Fibroblast of skin of left quadriceps (primary cell): ENCODE measurements at places on chromosomes 12 and 14.

- DNase-seq: no peak
These were observed 784.2 kb downstream of the SLC6A15 start for GRCh38 chr12:84128117-84128991.

DNA sequence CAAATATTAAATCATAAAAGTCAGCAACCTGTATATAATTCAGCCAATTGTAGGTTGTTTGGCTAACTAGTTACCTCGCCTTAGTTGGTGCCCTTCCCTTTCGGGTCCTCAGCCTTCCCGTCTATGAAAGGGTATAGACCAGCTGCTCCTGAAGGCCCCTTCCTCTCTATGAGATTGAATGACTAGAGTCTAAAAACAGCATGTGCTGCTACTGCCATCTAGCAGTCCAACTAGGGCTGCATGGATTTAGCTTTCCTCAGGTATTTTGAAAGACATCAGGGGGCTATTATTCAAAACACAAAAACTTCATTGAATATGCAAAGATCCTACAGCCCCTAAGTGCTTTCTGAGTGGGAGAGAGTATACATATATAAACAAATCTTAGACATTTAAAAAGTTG is 37.0 kb upstream of the TMEM263 start:
- no peak for DNase-seq

DNA sequence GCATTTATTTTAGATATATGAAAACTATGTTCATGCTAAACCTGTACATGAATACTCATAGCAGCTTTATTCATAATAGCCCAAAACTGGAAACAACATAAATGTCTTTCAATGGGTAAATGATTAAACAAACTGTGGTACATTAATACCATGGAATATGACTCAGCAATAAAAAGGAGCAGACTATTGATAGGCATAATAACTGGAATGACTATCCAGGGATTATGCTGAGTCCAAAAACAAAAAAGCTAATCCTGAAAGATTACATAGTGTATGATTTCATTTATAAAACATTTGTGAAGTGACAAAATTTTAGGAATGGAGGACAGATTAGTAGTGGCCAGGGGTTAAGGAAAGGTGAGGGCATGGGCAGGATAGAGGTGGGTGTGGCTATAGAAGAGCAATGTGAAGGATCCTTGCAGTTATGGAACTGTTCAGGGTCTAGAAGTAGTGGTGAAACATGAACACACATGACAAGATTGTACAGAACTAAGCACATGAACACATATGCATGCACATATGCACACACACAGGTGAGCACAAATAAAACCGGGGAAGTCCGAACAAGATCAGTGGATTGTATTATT is 61.1 kb upstream of the CDKN3 start:
- no peak for DNase-seq

GRCh38 chr12:62839869-62840660 is 94.9 kb downstream of the PPM1H start:
- DNase-seq: no peak

GRCh38 chr14:74599946-74600345 is 12.1 kb downstream of the LTBP2 start:
- no peak for DNase-seq

DNA sequence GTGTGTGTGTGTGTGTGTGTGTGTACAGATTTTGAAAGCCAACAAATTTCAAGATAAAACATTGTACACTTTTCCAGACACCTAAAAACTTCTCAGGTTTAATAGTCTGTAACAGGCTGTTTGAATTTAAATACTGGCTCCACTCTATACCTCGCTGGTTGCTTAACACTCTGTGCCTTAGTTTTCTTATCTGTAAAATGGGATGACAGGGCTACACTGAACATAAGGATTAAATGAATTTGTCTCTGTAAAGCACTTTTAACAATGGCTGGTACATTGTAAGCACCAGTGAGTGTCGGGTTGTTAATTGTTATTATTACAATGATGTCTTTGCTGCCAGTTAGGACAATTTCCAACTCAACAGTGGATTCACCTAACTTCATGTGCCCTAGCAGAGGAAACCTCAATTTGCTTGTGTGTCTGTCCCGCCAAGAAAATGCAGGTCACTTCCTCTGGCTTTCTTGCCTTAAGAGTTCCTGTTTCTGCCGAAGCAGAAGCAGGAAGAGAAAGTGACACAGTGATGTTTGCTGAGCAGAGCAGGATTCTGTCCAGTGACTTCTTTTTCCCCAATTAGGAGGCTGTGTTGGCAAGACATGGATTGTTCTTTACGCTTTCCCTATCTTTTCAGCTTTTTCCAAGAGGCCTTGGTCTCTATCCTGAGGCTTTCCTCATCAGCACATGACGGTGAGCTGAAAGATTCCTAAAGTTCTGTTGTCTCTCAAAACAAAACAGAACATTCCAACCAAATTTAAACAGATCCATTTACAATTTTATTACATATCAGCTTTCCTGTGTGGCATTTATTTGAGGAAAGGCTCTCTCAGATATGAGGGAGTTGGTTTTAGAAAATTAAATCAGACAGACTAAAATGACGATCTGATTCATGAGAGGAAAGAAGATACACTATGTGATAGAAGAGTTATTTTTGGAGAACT is 154.1 kb upstream of the ATP2B1 start:
- no peak for DNase-seq

DNA sequence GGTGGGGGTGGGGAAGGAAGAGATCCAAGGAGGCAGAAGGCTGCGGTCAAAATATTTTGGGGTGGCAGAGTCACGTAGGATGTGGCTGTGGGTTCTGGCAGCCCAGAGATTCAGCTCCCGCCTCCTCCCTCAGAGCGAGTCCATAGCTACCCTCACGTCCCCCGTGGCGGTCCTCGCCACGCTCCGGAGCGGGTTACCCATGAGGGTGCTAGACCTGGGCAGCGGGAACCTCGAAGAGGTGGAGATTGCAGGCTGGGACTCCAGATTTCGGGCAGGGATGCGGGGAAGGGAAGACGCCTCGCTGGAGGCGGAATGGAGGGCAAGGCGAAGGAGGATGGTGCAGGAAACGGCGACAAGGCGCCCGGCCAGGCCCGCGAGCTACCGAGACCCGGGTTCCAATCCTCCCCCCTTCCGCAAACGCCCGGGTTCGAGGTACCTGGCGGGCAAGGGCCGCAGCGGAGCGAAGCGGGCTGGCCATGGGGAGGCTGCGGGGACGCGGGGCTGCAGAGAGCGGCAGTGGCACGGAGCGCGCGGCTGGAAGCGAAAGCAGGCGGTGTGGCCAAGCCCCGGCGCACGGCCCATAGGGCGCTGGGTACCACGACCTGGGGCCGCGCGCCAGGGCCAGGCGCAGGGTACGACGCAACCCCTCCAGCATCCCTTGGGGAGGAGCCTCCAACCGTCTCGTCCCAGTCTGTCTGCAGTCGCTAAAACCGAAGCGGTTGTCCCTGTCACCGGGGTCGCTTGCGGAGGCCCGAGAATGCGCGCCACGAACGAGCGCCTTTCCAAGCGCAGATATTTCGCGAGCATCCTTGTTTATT is 46.2 kb downstream of the BCAT1 start:
- no peak for DNase-seq

DNA sequence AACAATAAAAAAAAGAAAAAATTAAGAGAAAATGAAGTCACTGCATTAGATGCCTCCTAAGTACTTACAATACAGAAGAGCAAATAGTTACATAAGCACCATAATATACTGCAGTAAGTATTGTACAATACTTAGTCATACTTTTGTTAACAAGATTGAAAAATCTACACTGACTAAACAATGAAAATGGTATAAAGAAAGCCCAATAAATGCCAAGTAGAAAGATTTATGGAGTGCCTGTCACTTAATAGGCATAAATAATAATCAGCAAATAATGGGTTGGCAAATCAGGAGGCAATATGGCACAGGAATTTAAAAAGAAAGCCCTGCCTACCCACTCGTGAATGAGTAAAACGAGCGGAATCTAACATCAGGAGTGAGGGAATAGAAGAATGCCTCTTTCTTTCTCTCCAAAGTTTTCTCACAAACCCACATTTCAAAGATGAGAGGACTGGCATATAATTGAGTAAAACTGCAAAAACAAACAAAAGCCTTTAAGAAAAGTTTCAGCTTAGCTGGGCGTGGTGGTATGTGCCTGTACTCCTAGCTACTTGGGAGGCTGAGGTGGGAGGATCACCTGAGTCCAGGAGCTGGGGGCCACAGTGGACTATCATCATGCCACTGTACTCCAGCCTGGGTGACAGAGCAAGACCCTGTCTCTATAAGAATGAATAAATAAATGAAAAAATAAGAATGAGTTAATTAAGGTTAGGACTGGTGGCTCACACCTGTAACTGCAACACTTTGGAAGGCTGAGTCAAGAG is 36.1 kb downstream of the CRY1 start:
- DNase-seq: no peak

DNA sequence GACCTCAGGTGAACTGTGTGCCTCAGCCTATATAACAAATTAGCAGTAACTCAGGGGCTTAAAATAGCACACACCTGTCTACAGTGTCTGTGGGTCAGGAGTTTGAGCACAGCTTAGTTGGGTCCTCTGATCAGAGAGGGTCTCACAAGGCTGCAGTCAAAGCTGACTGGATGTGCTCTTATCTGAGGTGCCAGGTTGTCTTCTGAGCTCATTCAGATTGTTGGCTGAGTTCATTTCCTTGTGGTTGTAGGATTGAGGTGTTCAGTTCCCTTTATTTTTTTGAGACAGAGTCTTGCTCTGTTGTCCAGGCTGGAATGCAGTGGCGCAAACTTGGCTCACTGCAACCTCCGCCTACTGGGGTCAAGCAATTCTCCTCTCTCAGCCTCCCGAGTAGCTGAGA is 164.7 kb downstream of the ADCK1 start:
- no peak for DNase-seq

DNA sequence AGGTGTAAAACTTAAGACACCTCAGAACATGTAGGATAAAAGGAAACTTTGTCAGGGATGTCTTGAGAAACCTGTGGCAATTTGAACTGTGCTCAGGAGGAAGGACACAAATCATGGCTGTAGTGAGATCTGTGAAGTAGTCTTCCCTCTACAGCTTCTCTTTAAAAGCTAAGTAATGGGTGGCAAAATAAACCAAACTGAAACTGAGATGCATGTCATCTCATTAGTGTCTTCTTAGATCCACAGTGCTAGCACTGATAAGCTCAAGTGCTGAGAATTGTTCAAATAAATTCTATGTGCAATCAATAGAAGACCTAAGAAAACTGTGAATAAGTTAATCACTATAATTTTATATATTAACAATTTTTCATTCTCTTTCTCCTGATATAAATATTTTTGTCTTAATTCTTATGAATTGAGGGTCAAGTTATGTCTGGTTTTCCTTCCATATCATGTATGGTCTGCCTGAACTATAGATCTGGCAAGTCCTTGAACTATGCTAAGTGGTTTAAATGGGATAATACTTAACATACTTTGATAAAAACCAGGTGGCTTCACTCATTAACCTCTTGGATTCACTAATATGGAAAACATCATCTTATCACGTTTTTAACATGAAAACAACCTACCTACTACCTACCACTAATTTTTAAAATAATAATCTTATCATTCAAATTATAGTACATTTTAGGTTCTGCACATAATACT is 27.2 kb downstream of the SYT1 start:
- DNase-seq: no peak

- DNase-seq: no peak
These were observed 18.7 kb upstream of the OXA1L start for GRCh38 chr14:22747769-22748168.

- no peak for DNase-seq
These were observed 20.6 kb upstream of the SNRPF start for GRCh38 chr12:95838125-95838524.

GRCh38 chr14:99267837-99268781 is 3.9 kb downstream of the BCL11B start:
- no peak for DNase-seq

DNA sequence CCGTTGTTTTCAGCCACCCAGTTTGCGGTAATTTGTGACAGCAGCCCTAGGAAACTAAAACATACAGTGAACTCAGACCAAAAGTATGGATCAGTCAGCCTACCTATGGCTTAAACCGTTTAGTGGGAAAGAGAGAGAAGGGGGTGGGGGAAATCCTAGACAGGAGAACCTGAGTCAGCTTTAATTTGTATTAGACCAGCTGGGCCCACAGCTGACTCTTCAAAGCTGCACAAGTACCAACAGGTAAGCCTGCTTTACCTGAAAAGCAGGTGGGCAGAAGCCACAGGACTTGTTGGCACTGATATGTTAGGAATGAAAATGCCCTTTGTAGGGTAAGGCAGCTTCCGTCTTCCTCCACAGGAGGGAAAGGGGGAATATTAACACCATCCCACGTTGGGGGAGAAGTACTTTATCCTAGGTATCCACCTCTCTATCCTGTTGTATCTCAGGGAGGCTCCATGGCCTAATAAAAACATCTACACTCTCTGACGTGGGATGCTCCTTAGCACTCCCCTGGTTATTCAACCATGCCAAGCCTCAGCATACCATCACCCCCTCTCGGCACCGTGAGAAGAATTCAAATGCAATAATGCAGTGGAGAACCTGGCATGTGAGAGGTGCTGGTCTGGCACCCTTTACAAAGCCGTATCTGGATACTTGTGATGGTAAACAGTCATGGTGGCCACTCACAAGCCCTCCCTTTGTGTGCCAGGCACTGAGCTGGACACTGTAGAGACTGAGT is 70.3 kb downstream of the STON2 start:
- DNase-seq: no peak
